Uterus (tissue), 4 donors: ENCODE measurements at places on chromosomes 1 and 21.

GRCh38 chr1:116261227-116261626 is 111.8 kb upstream of the ATP1A1 start:
- no peak overlapping the region for H3K27ac ChIP-seq
- no peaks in the 10 kb centered on the region for H3K27me3 ChIP-seq
- DNase-seq, result no peak

DNA sequence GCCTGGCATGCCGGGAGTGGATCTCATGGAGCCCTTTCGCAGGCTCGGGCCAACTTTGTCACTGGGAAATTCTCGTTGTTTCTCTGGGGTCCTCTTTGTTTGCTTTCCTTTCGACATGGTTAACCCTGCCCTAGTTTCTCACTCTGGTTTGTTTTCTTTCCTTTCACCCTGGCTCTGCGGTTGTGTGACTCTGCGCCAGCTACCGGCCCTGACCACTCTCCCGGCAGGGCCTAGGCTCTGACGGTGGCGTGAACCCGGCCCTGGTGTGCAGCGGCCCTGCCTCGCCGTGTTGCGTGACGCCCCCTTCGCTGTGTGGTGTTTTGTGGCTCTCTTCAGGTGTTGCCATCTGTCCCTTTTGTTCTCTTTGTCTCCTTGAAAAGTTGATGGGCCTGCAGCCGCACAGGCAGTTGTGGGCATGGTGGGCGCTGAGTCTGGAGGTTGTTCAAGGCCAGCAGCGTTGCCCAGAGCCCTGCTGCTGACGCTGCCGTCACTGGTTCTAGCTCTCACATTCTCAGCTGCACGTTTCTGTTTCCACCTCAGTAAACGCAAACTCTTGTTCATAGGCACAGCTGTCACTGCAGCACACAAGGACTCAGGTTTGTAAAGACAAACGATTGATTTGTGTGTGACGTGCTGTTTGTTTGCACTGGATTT is 64.6 kb upstream of the DIP2A start:
- H3K27me3 ChIP-seq, result no peaks in the 10 kb centered on the region
- H3K4me1 ChIP-seq, result no peaks in the 10 kb centered on the region
- peak overlapping the region; percentile 75 for H3K27ac ChIP-seq
- H3K4me3 ChIP-seq, result no peak overlapping the region

DNA sequence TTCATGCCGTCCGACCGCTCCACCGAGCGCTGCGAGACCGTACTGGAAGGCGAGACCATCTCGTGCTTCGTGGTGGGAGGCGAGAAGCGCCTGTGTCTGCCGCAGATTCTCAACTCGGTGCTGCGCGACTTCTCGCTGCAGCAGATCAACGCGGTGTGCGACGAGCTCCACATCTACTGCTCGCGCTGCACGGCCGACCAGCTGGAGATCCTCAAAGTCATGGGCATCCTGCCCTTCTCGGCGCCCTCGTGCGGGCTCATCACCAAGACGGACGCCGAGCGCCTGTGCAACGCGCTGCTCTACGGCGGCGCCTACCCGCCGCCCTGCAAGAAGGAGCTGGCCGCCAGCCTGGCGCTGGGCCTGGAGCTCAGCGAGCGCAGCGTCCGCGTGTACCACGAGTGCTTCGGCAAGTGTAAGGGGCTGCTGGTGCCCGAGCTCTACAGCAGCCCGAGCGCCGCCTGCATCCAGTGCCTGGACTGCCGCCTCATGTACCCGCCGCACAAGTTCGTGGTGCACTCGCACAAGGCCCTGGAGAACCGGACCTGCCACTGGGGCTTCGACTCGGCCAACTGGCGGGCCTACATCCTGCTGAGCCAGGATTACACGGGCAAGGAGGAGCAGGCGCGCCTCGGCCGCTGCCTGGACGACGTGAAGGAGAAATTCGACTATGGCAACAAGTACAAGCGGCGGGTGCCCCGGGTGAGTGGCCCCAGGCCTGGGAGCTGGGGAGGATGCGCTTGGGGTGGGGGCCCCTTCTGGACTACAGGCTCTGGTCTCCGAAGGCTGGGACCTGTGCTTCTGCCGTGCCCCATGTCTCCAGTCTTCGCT is 1.1 kb downstream of the SKI start:
- peak overlapping the region; percentile 83 for H3K27ac ChIP-seq
- peak overlapping the region; percentile 53 for H3K4me3 ChIP-seq
- DNase-seq, result peak; percentile 76
- H3K27me3 ChIP-seq, result no peaks in the 10 kb centered on the region
- peaks cover 22% of the 10 kb centered on the region for H3K4me1 ChIP-seq

- no peak for DNase-seq
- no peaks in the 10 kb centered on the region for H3K36me3 ChIP-seq
- H3K27me3 ChIP-seq, result no peaks in the 10 kb centered on the region
- no peak overlapping the region for H3K4me3 ChIP-seq
Measured at GRCh38 chr1:232579958-232580941, 49.7 kb downstream of the SIPA1L2 start.

- no peak overlapping the region for H3K4me3 ChIP-seq
- no peaks in the 10 kb centered on the region for H3K36me3 ChIP-seq
- H3K4me1 ChIP-seq, result no peaks in the 10 kb centered on the region
Measured at GRCh38 chr1:20619999-20620398, 13.3 kb upstream of the PINK1 start.

DNA sequence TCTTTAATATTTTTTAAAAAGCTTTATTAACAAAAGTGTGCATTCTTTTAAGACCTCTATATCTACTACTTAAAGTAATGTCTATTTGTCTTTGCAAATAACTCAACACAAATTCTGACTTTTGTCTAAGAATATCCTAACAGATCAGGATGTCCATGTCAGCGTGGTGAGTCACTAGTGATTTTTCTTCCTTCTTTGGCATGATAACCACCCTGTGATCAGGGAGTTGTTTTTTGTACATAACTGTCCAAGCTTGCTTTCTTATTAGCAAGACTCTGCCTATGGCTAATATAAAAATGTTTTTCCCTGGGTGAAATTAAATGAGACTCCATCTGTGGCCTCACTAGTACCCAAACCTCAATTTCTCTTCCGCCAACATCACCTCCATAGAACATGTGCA is 688.9 kb upstream of the ADGRL2 start:
- no peak for DNase-seq
- H3K36me3 ChIP-seq, result no peaks in the 10 kb centered on the region
- H3K27me3 ChIP-seq, result no peaks in the 10 kb centered on the region
- H3K27ac ChIP-seq, result no peak overlapping the region
- H3K4me3 ChIP-seq, result no peak overlapping the region

GRCh38 chr1:100921110-100921706 is 25.3 kb downstream of the SLC30A7 start:
- no peak for DNase-seq
- H3K27ac ChIP-seq, result no peak overlapping the region
- no peak overlapping the region for H3K4me3 ChIP-seq
- H3K27me3 ChIP-seq, result no peaks in the 10 kb centered on the region
- H3K36me3 ChIP-seq, result no peaks in the 10 kb centered on the region
- no peaks in the 10 kb centered on the region for H3K4me1 ChIP-seq

- H3K27me3 ChIP-seq, result no peaks in the 10 kb centered on the region
- no peak for DNase-seq
- H3K4me1 ChIP-seq, result peaks cover 4% of the 10 kb centered on the region
- no peaks in the 10 kb centered on the region for H3K36me3 ChIP-seq
- H3K4me3 ChIP-seq, result no peak overlapping the region
- H3K27ac ChIP-seq, result peak overlapping the region; percentile 52
Measured at GRCh38 chr1:111671852-111672251, 52.3 kb downstream of the RAP1A start.

- H3K36me3 ChIP-seq, result no peaks in the 10 kb centered on the region
- no peak for DNase-seq
- no peaks in the 10 kb centered on the region for H3K4me1 ChIP-seq
- H3K27me3 ChIP-seq, result no peaks in the 10 kb centered on the region
- no peak overlapping the region for H3K4me3 ChIP-seq
Measured at GRCh38 chr1:153366261-153366660, 8.6 kb downstream of the S100A9 start.

DNA sequence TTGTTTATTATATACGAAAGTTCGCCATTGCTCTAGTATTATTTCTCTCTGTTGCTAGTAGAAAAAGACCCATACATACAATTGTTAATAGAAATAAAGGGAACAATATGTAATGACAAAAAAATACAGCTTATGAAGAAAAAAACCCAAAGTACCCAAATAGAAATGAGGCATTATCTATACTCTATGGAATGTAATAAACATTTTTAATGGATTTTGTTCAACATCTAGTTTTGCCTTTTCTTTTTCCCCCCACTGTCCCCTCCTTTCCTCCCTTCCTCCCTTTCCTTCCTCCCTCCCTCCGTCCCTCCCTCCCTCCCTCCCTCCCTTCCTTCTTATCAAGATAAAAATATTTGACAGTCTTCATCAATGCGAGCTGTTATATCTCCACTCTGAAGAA is 81.5 kb upstream of the NEK7 start:
- no peaks in the 10 kb centered on the region for H3K27me3 ChIP-seq
- no peak for DNase-seq
- H3K4me1 ChIP-seq, result no peaks in the 10 kb centered on the region
- no peaks in the 10 kb centered on the region for H3K36me3 ChIP-seq
- no peak overlapping the region for H3K27ac ChIP-seq

DNA sequence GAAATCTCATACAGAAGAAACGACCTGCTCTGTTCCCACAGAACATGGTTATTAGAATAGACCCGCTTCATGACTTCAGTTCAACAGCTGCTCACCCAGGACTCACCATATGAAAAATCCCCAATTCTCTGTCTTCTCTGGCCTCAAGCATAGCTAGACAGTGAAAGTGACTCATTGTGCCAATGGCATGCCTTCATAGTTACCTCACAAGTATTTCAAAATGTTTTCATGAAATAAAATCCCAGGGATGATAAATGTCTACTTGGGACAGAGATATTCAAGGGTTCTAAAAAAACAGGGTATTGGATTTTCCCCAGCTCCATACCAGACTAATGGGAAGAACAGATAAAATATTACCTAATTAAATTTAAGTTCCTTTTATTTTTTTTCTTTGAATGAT is 82.3 kb downstream of the NOTCH2 start:
- no peaks in the 10 kb centered on the region for H3K36me3 ChIP-seq
- peaks cover 15% of the 10 kb centered on the region for H3K4me1 ChIP-seq
- H3K4me3 ChIP-seq, result no peak overlapping the region
- H3K27me3 ChIP-seq, result no peaks in the 10 kb centered on the region
- DNase-seq, result peak; percentile 30

DNA sequence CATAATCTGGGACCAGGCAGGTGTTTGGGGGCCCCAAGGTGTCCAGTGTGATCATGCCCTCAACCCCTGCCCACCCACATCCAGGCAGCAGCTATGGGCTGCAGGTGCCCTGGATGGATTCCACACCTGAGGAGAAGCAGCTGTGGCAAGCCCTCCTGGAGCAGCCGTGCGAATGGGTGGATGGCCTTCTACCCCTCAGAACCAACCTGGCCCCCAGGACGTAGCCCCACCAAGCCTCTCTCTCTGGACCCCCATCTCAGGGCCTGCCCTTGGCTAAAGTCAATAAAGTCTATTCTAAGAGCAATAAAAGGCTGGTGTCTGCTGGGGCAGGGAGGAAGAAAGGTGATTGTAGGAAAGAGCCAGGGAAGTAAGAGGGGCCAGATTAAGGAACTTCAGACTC is 11.8 kb downstream of the SYTL1 start:
- no peak overlapping the region for H3K27ac ChIP-seq
- H3K4me3 ChIP-seq, result no peak overlapping the region
- no peaks in the 10 kb centered on the region for H3K36me3 ChIP-seq
- DNase-seq, result no peak

- no peak for DNase-seq
- no peak overlapping the region for H3K4me3 ChIP-seq
- H3K27ac ChIP-seq, result no peak overlapping the region
- no peaks in the 10 kb centered on the region for H3K36me3 ChIP-seq
Measured at GRCh38 chr1:221598122-221598521, 143.8 kb downstream of the DUSP10 start.

- no peak for DNase-seq
- no peak overlapping the region for H3K4me3 ChIP-seq
- H3K36me3 ChIP-seq, result no peaks in the 10 kb centered on the region
- peak overlapping the region; percentile 79 for H3K27ac ChIP-seq
Measured at GRCh38 chr1:39392851-39393573, 98.4 kb upstream of the BMP8A start.

GRCh38 chr1:162927421-162927820 is 66.4 kb upstream of the CCDC190 start:
- no peak for DNase-seq
- no peaks in the 10 kb centered on the region for H3K4me1 ChIP-seq
- no peak overlapping the region for H3K27ac ChIP-seq

DNA sequence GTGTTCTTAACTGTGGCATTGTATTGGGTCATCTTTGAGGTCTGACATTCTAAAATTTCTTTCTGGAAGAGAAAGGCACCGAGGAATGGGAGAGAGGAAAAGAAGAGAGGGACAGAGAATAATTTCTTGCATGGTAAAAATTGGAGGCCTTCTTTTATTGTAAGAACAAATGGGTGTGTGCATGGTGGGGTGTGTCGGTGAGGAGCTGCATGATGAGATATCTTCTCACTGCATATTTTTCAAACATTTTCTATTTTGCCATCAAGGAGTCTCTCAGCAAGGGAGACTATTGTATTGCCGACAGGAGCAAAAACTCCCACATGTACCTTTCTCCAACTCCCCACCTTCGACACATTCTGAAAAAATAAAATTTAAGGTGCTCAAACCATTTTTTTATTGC is 6.5 kb upstream of the CTSE start:
- no peaks in the 10 kb centered on the region for H3K36me3 ChIP-seq
- DNase-seq, result no peak
- no peak overlapping the region for H3K27ac ChIP-seq

DNA sequence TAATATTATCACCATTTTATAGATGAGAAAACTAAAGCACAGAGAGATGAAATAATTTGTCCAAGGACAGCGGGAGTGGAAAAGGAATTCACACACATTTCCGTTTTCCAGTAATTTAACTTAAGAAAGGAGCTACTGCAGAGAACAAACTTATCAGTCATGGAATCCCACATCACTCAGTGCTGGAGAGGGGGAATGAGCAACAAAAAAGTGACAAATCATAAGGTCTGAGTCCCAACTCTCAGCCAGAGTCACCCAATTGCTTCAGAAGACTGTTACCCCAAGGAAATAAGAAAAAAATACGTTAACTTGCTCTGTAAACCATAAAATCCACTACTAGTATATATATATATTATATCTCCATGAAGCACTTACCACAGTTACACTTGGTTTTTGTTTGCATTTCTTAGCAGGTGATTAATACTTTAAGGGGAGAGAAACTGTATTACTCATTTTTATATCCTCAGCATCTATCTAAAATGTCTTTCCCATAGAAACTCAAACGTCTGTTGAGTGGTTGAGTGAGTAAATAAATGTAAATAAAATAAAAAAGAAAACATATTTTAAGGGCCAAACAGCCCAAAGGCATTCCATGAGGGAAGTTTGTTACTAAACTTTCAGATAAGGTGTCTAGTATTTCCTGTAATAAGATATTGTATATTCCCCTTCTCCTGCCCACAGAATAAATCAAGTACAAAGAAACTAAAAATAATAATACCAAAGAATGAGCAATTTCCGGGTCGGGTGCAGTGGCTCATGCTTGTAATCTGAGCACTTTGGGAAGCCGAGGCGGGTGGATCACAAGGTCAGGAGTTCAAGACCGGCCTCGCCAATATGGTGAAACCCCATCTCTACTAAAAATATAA is 76.8 kb downstream of the SLC45A1 start:
- H3K27me3 ChIP-seq, result no peaks in the 10 kb centered on the region
- peak overlapping the region; percentile 81 for H3K27ac ChIP-seq
- peaks cover 11% of the 10 kb centered on the region for H3K4me1 ChIP-seq
- H3K4me3 ChIP-seq, result no peak overlapping the region

- H3K27me3 ChIP-seq, result no peaks in the 10 kb centered on the region
- no peak overlapping the region for H3K27ac ChIP-seq
- H3K4me1 ChIP-seq, result no peaks in the 10 kb centered on the region
- no peak for DNase-seq
Measured at GRCh38 chr21:18803624-18804023, 400.0 kb upstream of the TMPRSS15 start.
